Activated naive CD8-positive, alpha-beta T cell treated with anti-CD3 and anti-CD28 coated beads, Interleukin-2, amount 50 U/mL, for 24 hours (primary cell): ENCODE measurements at places on chromosomes 5 and 9.

GRCh38 chr9:118985851-118986250 is 383.4 kb downstream of the BRINP1 start:
- DNase-seq = no peak

DNA sequence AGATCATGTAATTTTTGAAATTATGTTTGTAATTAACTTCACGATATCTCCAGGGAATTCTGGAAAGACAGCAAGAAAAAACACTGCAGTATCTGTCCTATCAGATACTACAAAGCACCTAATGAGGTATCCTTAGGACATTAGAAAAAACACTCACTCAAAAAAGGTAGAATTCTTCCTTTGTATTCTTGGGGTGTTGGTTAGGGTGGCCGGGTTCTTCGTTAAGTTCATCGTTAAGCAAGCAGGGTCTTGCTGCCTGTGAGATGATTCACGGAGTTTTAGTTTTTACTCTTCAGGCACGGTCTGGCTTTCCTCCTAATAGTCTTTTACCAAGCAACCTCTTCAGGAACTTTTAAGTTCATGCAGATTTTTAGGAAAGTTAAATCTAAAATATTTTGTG is 91.4 kb upstream of the IRX4 start:
- no peak for DNase-seq

- no peak for DNase-seq
Measured at GRCh38 chr5:72238712-72239445, 81.2 kb downstream of the MRPS27 start.

DNA sequence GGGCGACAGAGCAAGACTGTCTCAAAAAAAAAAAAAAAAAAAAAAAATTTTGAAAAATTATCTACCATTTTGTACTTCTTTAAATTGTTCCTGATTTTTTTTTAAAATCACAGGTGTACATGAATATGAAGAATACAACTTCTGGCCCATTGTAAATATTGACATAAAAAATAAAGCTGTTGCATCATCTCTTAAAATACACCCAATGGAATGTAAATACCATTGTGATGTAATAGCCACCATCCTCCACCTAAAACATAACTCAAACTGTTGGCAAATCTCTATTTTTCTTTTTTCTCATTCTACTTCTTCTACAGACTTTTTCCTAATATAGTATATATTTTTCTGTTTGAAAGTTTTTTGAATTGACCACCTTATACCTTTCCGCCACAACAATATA is 61.0 kb upstream of the TEX48 start:
- no peak for DNase-seq

DNA sequence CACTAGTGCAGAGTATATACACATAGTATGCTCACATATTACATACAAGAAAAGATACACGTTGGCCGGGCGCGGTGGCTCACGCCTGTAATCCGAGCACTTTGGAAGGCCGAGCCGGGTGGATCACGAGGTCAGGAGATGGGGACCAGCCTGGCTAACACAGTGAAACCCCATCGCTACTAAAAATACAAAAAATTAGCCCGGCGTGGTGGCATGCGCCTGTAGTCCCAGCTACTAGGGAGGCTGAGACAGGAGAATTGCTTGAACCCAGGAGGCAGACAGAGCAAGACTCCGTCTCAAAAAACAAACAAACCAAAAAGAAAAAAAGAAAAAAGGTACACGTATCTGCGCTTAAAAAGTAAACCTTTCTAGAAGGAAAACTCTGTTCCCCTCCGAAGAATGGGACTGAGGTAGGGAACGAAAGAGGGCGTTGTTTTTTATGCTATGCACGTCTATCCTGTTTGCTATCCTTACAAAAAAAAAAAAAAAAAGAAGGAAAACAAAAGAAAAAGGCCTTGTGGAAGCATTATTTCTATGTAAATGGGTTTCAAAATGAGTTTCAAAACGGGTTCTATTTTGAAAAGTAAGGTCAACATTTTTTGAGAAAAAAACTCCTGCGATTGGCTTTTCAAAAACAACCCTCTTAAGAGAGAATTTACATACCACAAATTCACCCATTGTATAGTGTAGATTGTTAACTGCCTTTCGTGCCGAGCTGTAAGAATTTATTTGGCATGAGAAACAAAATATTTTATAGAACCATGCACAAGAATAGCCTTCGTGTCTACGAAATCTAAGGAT is 1.2 kb downstream of the AK3 start:
- DNase-seq = no peak

DNA sequence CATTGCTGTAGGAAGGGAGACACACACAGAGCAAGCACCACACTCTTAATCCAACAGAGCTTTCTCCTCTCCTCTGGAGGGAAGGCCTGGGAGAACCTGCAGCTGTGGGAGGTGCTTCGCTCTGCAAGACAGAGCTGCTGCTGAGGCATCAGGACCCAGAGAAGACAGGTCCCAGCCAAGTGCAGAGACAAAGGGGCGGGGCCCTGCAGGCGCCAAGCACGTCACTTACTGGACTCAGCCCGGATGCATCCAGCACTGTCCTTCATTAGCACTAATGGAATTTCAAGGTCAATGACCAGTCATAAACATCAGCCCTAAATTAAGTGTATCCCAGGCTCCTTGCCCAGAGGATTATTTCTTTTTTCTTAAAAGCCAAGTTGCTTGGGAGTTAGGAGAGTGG is 337.1 kb upstream of the PANK3 start:
- no peak for DNase-seq

DNA sequence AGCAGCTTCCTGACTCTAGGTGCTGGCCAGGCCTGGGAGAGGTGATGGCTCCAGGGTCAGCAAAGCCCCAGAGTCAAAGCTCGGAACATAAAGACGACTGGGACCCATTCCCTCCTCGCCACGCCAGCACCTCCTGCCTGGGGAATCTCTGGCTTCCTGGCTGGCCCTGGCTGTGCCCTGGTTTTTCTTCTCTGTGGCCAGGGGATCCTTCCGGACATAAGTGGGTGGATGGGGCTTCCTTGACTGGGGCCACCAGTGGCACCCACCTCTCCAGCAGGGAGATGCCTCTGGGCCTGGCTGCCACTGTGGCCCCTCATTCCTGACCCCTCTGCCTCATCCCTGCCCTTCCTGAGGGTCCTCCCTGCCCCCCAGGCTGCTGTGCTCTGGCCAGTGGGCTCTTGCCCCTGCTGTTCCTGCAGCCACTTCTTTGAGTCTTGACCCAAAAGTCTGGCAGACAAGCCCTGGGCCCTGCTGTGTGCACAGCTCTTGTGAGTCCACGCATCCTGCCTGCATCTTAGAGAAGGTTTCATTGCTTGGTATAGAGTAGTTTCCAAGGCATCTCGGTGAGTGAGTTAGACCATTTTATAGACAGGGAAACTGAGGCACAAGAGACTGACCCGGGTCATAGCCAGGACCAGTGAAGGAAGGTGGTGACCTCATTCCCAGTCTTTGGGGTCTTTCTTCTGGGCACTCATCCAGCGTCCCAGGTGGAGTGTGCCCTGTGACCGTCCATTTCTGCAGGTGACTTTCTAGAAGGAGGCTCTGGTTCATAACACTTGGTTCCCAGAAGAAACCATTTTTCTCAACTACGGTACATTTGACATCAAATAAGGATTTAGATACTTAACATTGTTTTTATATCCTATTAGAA is 17.3 kb upstream of the LPCAT1 start:
- no peak for DNase-seq

GRCh38 chr9:77806741-77807140 is 158.6 kb upstream of the GNA14 start:
- DNase-seq = no peak

- DNase-seq = no peak
Measured at GRCh38 chr9:72728031-72728770, 206.8 kb downstream of the TMC1 start.

DNA sequence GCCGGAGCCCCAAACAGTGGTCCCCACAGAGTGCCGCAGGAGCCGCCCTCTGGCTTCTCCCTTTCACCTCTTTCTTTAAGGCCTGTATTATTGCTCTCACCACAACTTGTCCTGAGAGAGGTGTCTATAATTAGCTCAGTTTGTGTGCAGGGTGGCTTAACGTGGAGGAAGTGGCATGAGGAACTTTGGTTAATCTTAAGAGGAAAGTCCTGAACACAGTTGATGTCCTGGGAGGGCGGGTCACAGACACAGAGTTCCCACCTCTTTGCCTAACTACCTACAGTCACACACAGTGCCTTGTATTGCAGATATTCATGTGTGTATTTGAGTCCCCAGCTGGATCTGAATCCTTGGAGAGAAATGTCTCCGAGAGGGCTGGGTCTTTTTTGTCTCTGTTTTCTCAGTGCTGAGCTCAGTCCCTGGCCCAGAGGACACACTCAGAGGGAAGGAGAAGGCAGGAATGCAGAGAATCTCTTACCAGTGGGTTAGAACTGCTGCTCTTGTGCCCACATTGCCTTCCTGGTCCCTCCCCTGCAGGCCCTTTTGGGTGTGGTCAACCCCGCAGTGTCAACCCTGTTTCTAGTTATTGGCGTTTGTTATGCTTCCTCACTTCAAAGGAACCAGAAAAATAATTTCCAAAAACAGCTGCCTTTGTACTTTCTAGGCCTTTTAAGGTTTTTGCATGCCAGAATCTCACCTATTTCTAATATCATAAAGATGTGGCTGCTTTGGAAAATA is 392.5 kb downstream of the KDM4C start:
- DNase-seq = no peak

GRCh38 chr5:169350759-169351240 is 49.9 kb upstream of the SLIT3 start:
- no peak for DNase-seq

DNA sequence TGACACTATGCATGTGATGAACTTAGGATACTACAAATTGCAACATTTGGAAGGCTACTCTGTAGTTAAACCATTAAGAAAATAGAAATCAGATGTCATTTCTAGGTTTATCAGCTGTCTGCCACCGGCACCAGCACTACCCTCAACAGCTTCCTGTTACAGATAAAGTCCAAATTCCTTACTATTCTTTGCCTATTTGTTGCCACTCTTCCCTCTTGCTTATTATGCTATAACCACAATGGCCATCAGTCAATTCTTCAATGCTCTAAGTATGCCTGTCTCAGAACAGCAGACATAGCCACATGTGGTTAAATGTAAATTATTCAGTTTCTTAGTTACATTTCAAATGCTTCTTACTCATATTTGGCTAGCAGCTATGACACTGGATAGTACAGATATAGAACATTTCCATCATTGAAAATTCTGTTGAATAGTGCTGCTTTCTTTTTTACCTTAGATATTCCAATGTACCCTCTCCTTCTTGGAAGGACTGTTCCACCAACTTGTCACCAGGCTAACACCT is 21.0 kb downstream of the DHX29 start:
- DNase-seq = no peak

DNA sequence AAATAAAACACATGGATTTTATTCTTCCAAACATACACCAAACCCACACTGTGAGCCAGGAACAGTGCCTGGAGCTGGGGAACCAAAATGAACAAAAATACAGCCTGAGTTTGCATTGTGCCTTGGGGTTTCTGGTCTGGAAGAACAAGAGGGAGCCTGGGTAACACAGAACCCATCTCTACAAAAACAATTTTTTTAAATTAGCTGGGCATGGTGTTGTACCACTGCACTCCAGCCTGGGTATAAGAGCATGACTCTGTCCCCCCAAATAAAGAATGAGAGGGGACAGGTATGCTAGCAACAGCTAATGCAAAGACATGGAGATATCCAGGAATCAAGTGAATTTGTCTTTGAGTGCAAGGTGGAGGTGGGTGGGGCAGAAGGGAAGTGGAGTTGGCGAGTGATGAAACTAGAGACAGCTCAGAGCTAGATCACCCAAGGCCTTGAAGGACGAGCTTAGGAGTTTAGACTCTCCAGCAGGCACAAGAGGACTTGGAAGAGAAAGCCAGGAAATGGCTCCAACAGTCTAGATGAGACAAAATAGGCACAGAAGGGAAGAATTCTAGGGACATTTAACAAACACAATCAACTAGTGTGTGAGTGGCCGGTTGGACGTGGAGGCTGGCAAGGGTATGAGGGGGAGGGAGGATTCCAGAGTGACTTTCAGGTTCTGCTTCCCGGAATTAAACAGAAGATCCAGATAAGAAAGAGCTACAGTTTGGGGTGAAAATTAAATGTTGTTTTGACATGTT is 47.4 kb downstream of the FNBP1 start:
- DNase-seq = no peak

- no peak for DNase-seq
Measured at GRCh38 chr5:172723508-172723907, 47.5 kb downstream of the DUSP1 start.

- DNase-seq = no peak
Measured at GRCh38 chr5:79513308-79513703, 628 bp downstream of the HOMER1 start.

DNA sequence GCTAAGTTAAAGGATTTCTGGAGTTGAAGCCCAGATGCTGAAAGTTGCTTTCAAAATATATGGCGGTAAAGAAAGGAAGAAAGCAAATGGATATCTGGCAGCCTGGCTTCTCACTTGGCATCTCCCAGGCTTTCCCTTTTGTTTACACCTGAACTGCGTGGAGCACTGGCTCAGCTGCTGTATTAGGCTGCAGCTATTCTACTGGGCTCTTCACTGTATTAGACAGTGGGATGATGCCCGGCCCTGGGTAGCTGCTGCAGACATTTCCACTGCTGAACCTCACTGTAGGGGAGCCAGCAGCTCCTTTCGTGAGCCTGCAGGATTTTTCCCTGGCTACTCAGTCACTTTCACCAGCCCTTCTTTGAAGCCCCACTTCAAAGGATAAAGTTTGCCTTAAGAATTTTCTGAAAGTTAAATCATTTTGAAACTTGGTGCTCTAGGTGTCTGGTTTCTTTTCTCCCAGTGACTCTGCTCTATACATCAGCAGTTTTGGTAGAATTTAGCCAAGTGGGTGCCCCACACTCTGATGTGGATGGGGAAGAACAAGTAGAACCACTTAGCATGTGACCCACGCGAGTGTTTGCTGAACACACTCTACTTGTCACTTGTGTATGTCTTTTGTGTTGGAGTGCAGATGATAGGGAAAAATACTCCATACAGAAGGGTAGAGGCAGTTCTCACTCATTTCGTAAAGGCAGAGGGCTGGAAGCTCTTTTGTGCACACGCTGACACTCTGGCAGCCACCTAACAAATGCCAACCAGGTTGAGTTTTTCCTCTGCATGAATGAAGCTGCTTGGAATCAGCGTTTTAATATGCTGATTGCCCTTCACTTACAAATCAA is 49.9 kb downstream of the C9orf152 start:
- DNase-seq = no peak

DNA sequence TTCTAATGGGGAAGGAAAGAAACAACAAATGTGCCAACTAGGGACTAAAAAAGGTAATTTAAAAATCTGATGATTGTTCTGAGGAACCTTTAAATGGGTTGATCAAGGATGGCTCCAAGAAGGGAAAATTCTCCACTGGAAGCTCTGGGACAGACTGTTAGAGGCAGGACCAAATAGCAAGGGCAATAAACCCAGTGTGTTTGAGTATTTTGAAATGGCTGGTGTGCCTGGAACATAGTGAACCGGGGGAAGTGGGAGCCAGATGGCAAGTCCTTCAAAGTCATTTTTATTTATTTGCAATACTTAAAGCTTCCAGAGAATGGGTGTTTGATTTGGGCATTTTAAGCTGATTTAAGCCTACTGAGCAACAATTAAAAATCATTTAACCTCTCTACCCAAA is 587.7 kb upstream of the MEF2C start:
- DNase-seq = no peak

- no peak for DNase-seq
Measured at GRCh38 chr9:134167530-134167931, 3.2 kb upstream of the RNU6ATAC start.
